ENCODE measurements at places on chromosomes 6 and 20.
A peak's percentile ranks its signal among the peaks of the same experiment; 100 is the strongest.

DNA sequence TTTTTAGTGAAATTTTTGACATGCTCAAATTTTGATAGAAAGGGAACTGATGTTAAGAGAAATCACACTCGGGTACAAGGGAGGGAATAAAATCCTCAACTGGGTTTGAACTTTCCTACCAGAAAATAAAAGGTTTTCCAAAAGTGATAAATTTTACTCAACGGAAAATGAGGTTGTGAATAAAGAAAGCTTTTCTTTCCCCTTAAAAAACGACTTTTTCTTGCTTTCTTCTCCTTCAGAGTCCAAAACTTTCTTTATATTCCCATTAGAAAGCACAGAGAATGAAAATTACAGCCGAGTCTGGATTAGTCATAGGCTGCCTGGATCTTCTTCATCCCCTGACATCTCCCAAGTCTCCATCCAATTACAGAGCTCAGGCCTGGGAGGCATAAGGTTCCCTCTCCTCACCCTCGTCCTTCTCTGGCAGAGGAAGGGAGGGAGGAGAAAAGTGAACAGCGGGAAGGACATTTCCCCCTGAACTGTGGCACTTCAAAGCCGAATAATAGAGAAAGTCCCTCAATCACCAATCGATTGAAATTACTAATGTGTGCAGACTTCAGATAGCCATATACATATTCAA is 28.1 kb upstream of the QKI start:
- no peak for DNase-seq

- DNase-seq, result no peak
Observed at GRCh38 chr6:3188262-3188661, 30.9 kb upstream of the TUBB2A start.

GRCh38 chr20:25586877-25587276 is 1.5 kb upstream of the NINL start:
- DNase-seq, result no peak

DNA sequence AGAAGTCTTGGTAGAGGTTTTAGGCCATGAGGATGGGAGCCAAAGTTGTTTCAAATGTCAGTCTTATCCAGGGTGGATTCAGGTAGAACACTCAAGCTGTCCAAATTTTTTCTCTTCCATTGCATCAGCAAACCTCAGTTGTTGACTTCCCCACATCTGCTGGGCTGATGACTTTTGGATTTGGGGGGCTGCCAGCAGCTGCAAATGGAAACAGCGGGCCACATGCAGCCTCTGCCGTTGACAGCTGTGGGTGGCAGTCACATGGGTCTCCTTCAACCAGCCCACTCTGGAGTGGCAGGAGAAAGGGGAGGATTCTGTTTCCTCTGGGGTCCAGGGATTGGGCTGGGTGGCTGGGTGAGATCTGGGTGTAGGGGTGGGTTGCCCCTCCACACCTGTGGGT is 5.8 kb upstream of the MLN start:
- DNase-seq, result no peak

GRCh38 chr6:106359959-106360409 is 533 bp upstream of the CRYBG1 start:
- DNase-seq, result no peak

DNA sequence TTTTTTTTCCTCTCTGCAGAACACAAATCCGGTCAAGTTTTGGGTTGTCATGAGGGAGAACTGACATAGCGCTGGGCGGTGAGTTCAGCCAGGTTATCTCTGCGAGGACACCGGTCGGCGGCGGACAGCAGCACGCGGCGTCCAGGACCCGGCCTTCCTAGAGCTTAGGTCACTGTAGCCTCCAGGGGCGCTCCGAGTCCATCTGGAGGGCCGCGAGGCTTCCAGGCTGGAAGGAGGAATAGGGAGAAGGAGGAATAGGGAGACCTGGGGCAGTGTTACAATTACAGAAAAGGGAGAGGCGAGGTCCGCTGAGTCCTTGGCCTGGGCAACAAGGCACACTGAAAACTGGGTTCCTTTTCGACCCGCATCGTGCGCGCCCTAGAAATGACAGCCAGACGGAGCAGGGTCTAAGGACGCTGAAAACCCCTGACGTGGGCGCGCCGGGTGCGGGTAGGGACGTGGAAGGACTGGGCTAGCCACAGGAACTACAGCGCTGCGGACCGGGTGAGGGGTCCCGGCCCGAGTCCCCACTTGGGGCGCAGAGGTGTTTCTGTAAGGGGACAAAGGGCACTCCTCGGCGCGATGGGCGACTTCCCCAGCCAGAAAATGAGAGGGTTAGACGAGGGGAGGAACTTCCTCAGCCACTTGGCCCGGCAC is 536 bp upstream of the FNDC1 start:
- no peak for DNase-seq

GRCh38 chr20:57868310-57868709 is 158.5 kb upstream of the PMEPA1 start:
- no peak for DNase-seq

GRCh38 chr6:43983191-43983590 is 144.1 kb downstream of the MRPL14 start:
- DNase-seq, result no peak

DNA sequence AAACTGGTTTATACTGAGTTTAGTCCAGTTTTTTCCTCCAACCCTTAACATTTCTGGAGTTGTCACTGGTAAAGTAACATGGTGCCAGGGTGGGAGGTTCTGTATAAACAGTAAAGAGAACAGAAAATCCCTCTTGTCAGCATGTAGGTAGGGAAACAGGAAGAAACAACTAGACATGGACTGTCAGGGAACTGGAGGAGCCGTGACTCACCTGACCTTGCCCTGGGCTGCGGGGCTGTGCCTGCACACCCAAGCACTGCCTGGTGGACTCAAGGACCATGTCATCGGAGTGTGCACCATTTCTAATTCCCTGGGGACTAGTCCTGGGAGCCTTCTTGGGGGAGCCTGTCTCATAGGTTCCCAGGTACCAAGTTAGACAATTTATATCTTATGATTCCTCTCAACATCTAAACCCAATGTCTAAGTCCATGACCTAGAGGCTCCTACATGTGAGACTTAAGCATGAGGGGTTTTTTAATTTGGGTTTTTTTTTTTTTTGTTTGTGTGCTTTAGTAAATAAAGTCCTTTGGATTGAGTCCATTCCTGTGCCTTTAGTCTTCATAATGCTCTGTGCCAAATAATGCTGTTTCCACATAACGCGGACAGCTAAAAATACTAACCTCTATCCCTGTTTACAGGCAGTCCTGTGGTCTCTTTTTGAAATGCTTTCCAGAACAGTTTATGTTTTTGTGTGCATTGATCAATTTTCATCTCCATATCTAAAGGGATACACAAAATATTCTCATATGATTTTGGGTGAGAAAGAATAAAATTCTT is 136.9 kb upstream of the SUPT3H start:
- no peak for DNase-seq

DNA sequence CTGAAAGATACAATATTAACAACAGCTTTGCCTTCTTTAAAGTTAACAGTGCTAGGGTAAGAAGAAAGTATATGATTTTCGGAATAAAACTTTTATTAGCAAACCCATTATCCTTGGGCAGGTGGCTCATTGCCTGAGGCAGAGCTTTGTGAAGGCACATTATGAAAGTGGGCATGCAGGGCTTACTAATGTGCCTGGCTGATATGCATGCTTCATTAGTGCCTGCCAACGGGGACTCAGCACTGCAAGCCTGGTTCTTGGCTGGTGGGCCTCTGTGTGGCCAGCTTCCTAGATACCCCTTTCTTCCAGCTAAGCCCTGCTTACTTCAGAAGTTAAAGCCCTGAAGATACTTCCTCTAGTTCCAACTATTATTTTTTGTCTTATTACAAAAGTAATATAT is 481.6 kb downstream of the ADGRB3 start:
- no peak for DNase-seq

- DNase-seq, result no peak
Observed at GRCh38 chr6:125054331-125054730, 92.1 kb downstream of the RNF217 start.

DNA sequence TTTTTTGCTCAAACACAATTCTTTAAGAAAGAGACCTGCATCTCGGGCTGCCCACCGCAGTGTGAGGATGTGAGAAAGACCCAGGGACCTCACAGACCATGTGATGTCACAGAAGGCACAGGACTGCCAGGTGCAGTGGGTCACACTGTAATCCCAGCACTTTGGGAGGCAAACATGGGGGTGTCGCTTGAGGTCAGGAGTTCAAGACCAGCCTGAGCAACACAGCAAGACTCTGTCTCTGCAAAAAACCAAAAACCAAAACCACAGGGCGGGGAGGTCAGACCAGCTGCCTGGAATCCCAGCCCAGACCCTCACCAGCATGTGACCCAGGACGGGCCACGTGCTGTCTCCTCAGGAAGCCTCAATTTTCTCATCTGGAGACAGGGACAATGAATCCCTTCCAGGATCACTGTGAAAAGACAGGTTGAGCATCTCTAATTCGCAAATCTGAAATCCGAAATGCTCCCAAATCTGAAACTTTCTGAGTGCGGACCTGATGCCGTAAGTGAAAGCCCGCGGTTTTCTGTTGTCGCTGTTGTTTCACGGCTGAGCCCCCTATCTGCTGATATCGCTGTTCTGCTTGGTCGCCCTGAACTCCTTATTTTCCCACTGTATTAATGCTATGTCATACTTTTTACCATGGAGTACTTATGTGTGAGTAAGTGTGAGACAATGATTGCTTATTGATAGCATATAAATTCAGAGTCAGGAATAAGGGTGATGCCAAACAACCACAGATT is 159.5 kb upstream of the PTPN1 start:
- no peak for DNase-seq

DNA sequence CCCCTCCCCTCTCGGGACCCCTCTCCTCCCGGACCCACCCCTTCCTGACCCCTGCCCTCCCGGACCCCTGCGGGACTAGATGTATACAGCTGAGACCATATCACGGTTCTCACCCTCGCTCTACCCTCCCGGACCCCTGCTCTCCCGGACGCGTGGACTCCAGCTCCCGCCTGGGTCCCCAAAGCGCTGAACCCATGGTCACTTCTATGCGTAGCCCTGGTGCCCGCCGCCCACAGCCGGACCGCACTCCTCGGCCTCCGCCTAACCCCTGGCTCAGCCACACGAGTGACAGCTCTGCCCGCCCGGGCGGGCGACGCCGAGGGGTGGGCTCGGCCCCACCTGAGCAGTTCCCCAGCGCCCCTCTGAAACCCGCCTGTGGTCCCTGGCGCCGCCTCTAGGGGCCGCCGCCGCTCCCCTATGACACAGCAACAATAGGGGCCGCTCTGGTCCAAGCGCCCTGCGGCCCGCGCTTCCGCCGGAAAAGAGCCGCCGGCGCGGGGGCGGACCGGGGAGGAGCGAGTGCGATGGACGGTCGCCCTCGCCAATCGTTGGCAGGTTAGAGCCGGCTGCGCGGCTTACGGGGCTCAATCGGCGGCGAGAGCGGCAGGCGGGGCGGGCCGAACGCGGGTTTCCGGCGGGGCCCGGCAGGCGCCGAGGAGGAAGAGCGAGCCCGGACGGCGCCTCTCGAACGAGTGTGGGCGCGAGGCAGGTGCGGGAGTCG is at the start of gene ADRM1:
Gene ADRM1 (plus strand): TSS at position 657 of the 721 bp plus-strand sequence. CDS start 572 bp downstream, outside the sequence.
- DNase-seq, result peak; percentile 93

DNA sequence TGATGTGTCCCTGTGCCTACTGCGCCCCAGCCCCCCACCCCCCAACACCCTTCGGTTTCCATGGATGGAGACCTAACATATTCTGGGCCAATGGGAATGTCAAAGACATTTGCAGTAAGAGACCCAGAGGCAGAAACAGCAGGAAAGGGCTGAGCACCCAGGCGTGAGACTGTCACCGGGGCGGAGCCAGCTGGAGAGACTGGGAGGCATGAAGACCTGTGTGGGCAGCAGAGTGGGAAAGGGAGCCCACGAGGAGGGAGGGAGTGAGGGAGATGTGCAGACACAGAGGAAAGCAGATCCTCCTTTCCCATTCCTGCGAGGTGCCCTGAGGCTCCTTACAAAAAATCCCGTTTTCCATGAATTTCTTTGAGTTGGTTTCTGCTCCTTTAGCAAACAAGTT is 150.2 kb downstream of the FOXC1 start:
- no peak for DNase-seq

- no peak for DNase-seq
Observed at GRCh38 chr6:108562503-108562993, 1.8 kb downstream of the FOXO3 start.

DNA sequence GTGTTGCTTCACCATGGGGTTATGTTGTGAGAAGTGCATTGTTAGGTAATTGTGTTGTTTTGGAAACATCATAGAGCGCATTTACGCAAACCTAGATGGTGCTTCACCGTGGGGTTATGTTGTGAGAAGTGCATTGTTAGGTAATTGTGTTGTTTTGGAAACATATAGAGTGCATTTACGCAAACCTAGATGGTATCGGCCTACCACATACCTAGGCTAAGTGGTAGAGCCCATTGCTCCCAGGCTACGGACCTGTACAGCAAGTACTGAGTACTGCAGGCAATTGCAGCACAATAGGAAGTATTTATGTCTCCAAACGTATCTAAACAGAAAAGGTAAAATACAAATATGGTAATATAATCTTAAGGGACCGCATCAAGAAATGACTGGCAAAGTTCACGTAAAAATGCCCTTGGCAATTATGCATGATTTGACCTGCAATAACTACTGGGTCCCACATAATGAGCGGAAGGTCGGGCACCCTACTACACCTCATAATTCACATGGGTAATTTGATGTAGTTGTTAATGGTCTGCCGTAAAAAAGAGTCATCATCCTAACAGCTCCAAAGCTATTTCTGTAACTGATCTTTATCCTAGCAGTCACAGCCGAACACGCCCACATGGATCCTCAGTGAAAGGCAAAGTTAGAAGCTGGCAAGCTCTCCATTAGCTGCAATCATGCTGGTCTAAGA is 76.0 kb downstream of the RSPH3 start:
- DNase-seq, result no peak

DNA sequence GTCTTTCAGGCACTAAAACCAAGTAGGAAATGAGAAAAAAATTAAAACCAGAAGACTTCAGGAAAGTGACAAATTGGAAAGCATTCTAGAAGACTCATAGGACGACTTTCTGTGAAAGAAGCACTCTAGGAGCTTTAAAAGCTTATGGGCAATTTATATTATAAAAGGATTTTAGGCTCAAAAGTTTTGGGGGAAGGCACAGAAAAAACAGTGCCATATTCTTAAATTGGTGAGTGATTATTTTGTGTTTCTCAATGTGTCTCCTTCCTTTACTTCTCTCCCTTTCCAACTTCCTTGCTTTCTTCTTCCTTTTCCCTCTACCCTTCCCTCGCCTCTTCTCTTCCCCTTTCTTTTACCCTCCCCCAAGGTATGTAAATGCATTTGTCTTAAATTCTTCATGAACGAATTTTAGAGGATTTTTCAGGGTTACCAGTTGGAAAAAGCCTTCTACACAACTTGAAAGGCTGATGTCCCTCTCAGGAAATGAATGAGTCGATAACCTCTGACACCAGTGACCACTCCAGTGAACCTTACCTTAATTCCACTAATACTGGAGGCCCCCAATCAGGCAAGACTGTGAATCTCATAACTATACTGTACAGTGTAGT is 2.6 kb upstream of the LIN28B start:
- DNase-seq, result no peak

GRCh38 chr6:127971945-127972391 is 71.1 kb upstream of the THEMIS start:
- no peak for DNase-seq

All from AG09319 (cell line).